ENCODE measurements at places on chromosomes 6 and 20.

- no peak for DNase-seq
Observed at GRCh38 chr6:74764486-74764885, 441.4 kb downstream of the COL12A1 start.

GRCh38 chr6:145022199-145022796, 713.0 kb downstream of the EPM2A start:
- no peak for DNase-seq

DNA sequence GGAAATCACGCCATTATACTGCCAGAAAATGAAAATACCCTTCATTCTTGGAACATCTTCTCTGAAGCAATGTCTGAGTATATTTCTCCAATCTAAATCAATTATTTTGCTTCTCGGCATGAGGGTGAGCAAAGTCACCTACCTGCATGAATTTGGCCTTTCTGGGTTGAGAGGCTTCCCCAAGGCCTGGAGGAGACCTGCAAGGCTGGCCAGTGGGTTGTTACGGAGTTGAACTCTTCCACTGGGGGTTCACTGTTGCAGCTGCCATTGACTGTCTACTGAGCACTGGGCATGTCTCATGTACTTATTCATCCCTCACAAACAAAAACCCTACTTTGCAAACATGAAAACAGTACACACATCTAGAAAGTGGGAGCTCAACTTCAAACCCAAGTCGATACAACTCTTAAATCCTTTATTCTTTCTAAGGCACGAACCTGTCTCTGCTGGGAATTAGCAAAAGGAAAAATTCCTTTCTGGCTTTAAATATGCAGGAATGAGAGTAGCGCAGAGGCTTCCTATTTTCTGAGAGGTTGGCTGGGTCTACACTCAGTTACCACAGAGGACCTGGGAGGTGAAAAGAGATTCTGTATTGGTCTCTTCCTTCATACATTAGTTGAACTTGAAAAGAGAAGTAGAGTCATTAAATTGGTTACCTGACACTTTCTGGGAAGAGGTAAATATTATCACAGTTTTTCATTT, 87.6 kb upstream of the SGK1 start:
- no peak for DNase-seq

- no peak for DNase-seq
Observed at GRCh38 chr20:13221313-13221672, 219 bp downstream of the ISM1 start.

DNA sequence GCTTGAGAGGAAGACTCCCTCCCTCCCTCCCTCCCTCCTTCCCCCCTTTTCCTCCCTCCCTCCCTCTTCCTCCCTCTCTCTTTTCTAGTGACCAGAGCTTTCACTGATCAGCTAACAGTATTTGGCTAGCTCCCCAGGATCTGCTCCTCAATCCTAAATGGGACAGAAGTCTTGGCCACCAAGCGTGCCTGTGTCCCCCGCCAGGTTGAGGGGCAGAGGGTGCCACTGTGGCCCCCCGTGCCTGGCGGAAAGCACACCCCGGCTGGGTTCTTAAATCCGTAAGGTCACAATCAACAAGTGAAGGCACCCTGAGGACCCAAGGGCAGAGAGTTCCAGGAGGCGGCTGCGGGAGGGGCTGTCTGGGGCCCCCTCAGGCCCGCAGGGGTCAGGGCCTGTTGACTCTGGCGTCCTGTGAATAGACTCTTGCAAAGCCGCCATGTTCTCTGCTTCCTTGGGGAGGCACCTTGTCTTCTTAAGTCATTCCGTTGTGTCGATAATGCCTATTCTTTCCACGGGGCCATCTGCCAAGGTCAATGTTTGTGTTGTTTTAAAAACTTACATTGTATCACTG, 38.9 kb upstream of the STX16 start:
- DNase-seq, result no peak

GRCh38 chr6:41691426-41692079, 43.9 kb downstream of the TFEB start:
- DNase-seq, result no peak

DNA sequence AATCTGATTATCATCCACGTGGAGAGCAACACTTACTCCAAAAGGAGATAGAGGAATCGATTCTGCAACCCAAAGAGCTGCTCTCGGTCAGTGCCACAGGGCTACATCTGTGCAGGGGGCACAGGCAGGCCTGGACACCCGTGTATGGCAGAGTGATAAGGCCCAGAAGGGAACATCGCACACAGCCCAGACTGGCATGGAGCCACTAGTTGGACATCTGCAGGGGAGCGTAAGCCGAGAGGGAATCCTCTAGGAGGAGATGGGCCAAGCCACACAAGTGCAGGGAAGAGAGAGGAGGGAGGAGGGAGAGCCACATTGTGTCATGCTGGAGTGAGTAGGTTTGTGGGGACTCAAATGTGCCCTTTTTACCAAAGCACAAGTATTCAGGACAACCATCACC, 50.4 kb upstream of the ENTPD6 start:
- no peak for DNase-seq

DNA sequence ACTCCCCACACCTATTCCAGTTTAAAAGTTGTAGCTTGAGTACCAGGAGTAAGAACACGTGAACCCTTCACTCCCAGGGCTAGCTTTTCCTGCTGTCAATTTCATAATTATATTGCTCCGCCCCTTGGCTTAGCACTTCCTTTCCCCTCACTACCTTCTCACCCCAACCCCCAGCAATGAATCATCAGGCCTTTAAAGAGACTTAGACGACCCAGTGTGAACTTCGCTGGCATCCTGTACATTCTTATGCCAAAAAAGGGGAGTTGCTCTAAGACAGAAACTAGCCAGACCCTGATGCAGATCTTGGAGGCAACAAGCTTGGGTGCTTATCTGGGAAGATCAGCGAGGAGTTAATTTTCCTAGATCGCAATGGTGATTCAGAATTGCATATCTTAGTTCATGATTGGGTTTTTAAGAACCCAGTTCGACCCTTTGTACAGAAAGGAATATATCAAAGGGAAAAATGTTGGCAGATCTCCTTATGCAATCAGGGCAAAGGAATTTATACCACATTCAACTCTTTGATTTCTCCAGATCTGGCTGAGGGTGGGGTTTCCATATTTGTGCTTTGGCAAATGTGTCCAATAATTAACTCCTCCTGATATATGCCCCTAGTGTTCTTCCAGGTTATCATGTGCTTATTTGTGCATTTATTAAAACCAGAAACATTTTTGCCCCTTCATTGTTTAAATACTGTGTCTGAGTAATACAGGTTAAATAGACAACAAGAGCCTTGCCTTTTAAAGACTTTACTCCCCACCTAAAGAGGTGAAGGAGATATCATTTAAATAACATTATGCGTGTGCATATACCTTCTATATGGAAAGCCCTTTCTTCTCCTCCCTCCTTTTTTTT, 8.1 kb upstream of the ATXN1 start:
- peak; percentile 56 for DNase-seq

DNA sequence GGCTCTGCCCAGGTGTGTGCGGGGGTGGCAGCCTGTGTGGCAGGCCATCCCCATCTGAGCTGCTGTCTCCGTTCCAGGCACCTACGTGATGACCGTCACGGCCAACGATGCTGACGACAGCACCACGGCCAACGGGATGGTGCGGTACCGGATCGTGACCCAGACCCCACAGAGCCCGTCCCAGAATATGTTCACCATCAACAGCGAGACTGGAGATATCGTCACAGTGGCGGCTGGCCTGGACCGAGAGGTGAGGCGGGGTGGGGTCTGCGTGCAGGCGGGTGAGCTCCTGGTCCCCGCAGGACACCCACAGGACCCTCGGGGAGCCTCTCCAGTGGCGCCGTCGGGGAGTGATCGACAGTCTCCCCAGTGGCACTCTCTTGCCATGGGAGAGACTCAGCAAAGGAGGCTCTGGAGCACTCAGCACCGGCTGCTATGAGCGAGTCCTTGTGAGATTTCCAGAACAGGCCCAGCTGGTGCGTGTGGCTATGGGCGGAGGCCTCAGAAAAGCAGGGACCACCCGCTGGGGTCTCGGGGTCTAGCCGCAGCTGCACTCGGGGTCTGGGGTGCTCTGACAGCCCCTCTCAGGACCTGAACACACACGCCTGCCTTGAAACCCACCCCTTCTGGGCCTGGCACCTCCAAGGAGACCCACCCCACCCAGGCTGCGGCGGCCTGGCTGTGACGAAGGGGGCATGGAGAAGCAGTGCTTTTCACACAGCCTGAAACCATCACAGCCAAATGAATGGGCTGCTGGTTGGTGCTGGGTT, 191.8 kb downstream of the TAF4 start:
- DNase-seq, result no peak

Measured in RPMI8226 (cell line).